ENCODE measurements at places on chromosomes 12 and 14.

DNA sequence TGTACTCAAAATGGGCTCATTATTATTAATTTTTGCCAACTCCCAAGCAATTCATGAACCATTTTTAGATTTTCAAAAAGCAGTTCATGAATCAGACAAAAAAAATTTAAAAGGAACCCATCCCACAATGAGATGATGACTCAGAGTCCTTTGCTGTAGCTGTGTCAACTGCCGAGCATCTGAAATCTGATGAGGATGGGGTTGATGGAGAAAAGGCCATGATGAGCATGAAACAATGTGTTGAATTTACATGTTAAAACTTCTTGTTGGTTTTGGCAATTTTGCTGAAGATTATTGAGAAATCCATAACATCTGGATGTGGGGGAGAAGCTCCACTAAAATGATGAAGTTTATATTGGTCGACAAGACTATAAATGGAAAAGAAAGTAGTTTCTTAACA, 378.0 kb downstream of the FOXG1 start:
- no peak for DNase-seq

DNA sequence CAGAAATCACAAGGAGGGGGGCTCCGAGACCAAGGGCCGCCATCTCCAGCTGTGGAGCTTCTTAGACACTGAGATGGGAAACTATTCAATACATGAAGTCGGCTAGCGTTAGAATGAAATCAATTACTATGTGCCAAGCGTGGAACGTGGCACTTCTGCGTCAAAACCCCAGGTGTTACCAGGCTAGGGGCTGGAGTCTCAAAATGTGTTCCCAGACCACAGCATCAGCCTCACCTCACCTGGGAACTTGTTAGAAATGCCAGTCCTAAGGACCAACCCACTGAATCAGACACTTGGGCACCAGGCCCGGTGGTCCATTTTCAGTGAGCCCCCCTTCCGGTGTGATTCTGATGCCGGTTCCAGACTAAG, 5.0 kb upstream of the SETD1B start:
- no peak for DNase-seq

DNA sequence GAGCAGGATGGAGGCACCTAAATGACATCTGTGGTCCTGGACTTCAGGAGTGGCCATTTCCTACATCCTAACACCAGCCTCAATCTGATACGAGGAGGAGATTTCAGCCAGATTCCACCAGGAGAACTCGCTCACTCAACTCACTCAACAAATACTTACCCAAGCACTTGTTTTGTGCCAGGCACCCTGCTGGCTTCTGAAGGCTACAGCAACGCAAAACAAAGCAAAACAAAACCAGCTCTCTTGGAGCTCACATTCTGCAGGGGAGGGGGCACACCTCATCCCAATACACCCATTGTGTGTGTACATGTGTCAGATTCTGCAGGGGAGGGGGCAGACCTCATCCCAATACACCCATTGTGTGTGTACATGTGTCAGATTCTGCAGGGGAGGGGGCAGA, 144.8 kb downstream of the PIWIL1 start:
- no peak for DNase-seq

DNA sequence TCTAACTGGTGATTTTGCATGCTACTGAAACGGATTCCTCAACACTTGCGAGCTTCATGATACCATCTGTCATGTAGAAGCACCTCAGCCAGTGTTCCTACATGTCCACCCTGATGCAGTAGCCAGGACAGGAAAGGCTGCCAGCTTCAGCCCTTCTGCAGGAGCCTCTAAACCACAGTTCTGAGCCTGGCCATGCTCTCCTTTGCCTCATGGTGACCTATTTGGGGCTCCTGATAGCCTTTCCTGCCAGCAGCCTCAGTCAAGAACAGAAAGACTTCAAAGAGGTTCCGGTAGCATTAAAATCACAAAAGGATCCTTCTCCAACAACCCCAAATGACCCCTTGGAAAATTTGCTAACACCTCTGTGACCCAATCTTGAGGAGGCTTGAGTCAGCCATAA, 96.0 kb downstream of the CNTN1 start:
- no peak for DNase-seq

DNA sequence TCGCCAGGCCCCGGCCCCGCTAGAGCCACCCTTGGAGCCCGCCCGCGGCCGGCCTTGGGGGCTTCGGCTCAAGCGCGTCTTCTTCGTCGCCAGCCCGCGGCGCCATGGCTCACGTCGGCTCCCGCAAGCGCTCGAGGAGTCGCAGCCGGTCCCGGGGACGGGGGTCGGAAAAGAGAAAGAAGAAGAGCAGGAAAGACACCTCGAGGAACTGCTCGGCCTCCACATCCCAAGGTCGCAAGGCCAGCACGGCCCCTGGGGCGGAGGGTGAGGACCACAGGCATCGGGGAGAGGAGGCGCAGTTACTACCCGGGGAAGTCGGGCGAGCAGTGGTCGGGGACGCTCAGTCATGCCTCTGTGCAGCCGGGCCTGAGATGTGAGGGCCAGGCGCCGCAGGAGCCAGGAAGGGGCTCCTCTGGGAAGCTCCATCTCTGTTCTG, 573 bp downstream of the ARL6IP4 start:
- DNase-seq = no peak

DNA sequence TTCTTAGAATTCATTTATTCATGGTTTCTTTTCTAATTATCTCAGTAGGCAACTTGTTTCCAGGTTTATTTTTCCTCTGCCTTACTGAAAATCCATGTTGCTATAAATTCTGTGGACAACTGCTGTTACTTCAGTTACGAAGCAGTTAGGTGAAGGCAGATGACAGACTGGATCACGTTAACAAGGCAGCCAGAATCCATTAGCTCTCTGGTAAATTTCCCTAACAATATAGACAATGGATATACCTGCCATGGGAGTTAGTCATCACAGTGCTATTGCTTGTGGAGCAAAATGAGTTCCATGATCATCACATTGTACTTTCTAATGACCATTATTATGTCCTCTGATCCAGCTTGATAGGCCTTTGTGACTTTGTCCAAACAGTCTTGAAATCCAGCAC, 291.5 kb downstream of the NELL2 start:
- DNase-seq = no peak

DNA sequence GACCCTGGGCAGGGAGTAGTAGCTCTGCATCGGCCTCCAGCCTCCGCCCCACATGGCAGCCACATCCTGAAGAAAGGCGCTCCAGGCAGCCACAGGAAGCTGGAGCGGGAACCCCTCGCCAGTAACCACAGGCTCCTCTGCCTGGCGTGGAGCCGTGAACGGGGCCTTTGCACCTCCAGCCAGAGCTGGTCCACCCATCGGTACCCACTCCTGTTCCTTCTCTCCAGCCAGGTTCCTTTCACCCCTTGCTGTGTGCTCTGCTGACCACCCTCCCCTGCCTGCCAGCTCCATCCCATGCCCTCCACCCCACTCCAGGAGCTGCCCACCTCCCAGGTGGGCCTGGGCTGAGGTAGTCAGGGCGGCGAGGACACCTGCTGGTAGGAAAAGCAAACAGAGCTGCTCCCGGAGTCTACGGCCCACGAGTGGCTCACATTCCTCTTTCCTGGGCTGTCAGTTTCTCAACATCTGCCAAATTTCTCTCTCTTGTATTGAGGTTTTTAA, 2.7 kb downstream of the TGFB3 start:
- DNase-seq = peak; percentile 6

GRCh38 chr12:53713516-53713915, 13.7 kb downstream of the CALCOCO1 start:
- no peak for DNase-seq

DNA sequence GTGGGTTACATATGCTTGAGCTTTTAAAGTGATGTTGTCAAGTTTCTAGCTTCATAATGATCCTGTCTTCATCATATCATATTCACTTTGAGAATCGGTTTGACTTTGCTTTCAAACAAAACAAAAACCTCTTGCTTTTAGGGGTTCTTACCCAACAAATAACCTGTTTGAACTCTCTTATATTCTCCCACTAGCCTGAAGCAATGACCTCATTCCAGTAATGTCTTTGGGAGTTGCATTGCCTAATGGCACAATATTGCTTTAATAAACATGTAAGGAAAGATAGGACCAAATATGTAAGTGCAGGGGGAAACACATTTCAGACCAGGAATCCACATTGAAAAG, 27.7 kb downstream of the WBP11 start:
- no peak for DNase-seq

DNA sequence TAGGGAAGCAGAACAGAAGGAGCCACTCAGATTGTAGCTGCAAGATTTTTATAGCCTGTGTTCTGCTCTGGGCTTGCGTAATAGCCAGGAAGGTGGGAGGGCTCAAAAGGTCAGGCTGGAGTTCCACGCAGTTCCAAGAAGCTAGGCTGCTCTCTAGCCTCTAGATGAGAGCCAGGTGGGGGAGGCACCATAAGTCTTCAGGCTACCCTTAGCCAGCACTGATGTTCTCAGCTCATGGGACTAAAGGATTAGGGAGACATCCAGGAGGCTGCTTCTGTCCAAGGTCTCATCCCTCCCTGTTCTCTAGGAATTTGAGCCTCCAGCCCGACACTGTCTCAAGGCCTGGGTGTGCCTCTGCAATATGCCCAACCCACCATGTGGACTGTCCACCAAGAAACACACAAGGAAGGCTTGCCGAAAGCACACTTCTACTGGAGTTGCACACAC, 1.7 kb downstream of the LMBR1L start:
- no peak for DNase-seq

DNA sequence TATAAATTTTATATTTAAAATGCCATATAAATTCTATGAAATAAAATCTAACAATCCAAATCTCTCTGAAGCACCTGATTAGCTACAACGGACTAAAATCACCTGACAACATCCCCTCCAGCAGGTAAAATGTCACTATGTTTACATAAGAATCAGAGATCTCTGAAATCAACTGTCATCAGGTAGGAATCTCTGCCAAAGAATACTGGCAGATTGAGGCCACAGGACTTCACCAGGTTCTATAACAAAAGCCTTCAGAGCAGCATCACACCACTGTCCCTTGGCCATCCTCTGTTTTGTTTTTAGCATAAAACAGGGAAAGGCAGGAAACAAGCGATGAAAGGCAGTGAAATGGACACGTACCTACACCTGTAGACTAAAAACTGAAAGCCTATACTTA, 22.1 kb downstream of the FGD6 start:
- DNase-seq = no peak

GRCh38 chr12:14403711-14404196, 38.3 kb downstream of the ATF7IP start:
- DNase-seq = peak; percentile 98
